ENCODE measurements at places on chromosomes 4 and X.

- no peak for DNase-seq
Observed at GRCh38 chr4:25727711-25728493, 72.3 kb downstream of the SLC34A2 start.

DNA sequence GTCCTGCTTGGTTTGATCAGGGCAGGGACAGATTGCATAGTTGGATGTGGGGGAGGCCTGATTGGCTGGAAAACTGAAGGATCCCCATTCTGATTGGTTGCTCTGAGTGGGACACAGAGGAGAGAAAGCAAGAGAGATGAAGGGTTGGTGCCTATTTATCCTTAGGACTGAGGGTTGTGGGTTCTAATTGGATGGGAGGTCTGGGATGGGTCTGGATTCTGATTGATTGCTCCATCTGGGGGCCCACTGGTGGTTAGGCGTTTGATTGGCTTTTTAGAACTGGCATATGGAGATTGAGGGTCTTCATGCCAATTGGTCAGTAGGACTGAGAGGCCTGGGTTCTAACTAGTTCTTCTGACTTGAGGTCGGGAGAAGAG, 644 bp upstream of the EBP start:
- DNase-seq: peak; percentile 70

DNA sequence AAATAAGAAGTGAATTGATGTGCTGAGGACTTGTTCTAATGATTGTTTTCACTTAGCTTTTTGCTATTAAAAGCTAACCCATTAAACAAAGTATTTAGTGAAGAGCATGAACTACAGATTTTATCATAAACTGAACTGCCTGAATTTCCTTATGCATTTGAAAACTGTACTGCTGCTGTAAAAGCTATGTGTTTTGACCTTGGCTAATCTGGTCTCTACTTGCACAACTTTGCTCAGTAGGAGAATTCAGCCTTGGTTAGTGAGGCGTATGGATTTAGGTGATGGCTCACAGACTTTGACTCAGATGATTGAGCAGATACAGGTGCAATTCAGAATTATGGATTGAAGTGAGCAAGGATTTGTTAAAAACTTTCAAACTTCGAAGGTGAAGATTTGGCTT, 38.7 kb upstream of the FAT1 start:
- DNase-seq: no peak

GRCh38 chr4:83297548-83298260, 13.1 kb upstream of the COQ2 start:
- DNase-seq: no peak

- no peak for DNase-seq
Observed at GRCh38 chr4:40204507-40205258, 7.9 kb downstream of the RHOH start.

GRCh38 chr4:88897180-88897579, 159.8 kb downstream of the FAM13A start:
- DNase-seq: no peak

- no peak for DNase-seq
Observed at GRCh38 chrX:13511241-13511943, 58.0 kb upstream of the EGFL6 start.

- no peak for DNase-seq
Observed at GRCh38 chr4:105230287-105230686, 83.6 kb downstream of the TET2 start.

- DNase-seq: no peak
Observed at GRCh38 chr4:111031596-111031995, 408.7 kb upstream of the PITX2 start.

GRCh38 chr4:165288226-165288625, 39.2 kb upstream of the MSMO1 start:
- no peak for DNase-seq

DNA sequence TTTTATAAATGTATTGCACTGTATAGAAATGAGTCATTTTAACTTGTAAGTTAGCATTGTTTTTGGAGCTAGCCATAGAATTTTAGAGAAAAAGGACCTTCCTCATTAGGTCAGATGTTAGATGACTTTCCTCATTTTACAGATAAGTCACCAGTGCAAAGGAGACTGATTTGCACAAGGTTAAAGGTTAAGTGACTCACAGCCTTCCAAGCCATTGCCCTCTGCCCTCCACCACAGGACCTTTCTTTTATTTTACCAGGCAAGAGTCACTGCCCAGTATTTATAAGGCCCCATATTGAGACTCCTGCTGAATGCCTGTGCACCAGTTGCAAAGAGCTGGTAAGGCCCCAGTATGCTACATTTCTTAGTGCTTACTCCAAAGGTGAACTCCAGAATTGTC, 4.2 kb upstream of the ABCG2 start:
- no peak for DNase-seq

GRCh38 chr4:9947168-9948062, 73.9 kb downstream of the SLC2A9 start:
- DNase-seq: no peak

DNA sequence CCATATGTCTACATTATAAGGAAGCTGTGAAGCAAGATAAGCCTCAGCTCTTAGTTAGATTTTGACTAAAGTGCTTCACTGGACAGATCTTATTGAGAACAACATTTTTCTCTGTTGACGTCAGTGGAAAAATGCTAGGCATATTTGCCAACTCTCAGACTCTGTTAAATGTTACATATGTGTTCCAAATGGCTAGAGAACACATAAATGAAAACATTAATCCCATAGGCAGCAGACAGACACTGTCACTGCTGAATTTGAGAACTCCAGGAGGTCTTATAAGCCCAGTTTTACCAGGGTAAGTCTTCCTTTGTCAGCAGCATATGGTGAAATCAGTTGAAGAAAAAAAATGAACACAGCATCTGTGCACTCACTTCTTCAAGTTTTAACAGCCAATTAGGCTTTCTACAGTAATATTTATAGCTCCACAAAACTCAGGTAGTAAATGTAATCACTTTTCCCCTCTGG, 186.9 kb downstream of the CAMK2D start:
- peak; percentile 21 for DNase-seq

GRCh38 chr4:76896614-76897535, 1.1 kb downstream of the SOWAHB start:
- no peak for DNase-seq

DNA sequence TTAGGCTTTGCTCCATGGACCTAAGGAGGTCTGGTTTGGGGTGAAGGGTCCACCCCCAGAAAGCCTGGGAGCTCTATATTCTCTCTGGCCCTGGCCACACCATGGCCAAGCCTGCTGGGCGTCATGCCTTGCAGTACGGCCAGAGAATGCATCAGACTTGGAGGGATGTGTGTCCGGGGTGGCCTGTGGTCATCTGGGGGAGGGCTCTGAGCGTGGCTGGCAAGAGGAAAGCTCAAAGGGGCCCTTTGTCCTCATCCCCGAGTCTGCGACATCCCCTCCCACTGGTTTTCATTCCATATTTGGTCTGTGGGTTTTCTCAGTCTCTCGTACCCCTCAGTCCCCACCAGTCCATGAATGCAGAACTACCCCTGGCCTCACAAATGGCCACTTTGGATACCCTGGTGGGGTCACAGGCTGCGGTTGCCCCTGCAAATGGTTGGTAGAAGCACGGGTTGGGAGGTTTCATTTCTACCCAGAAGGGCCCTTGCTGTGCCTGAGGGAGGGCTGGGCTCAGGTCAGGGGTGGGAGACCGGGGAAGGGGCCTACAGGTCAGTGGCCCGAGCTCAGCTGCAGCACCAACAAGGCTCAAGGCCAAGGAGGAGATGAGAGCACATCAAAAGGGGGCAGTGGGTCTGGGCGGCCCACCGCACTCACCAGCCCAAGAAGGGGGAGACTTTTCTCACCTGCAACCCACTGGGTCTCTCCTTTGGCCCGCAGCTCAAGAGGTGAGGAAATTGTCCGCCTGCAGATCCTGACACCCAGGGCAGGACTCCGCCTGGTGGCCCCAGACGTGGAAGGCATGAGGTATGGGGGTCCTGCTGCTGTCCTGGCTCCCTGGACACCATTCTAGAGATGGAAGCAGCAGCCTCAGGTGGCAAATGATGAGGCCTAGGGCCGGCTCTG, 30.2 kb downstream of the ZNF185 start:
- no peak for DNase-seq

DNA sequence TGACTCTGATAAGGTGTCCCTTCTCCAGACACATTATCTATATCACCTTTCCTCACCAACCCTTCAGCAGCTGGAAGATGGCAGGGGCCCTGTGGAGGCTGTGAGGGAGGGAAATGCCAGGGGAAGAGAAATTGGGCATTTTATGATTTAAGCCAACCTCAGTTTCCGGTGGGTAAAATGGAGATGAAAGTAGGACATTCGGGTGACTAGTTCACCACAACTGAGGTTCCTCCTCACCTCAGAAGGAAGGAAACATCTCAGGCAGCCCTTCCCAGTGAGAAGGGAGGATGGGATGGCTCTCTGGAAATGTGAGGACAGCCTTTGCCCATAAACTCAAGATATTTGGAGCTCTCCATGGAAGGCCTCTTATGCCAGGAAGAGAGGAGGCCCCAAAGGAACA, 251.5 kb downstream of the MID1IP1 start:
- DNase-seq: no peak

- no peak for DNase-seq
Observed at GRCh38 chr4:114005569-114006442, 26.4 kb upstream of the ARSJ start.

- DNase-seq: peak; percentile 67
Observed at GRCh38 chrX:20066968-20067708, 49.6 kb downstream of the MAP7D2 start.

- peak; percentile 78 for DNase-seq
Observed at GRCh38 chr4:120084327-120084726, 17.7 kb upstream of the MAD2L1 start.

- no peak for DNase-seq
Observed at GRCh38 chr4:128279624-128280225, 7.9 kb downstream of the PGRMC2 start.

GRCh38 chrX:36963852-36964251, 44.3 kb upstream of the FAM47C start:
- no peak for DNase-seq

GRCh38 chr4:147050356-147050765, 104.7 kb upstream of the TTC29 start:
- no peak for DNase-seq

- no peak for DNase-seq
Observed at GRCh38 chrX:119036107-119037029, 36.4 kb upstream of the CT47C1 start.

DNA sequence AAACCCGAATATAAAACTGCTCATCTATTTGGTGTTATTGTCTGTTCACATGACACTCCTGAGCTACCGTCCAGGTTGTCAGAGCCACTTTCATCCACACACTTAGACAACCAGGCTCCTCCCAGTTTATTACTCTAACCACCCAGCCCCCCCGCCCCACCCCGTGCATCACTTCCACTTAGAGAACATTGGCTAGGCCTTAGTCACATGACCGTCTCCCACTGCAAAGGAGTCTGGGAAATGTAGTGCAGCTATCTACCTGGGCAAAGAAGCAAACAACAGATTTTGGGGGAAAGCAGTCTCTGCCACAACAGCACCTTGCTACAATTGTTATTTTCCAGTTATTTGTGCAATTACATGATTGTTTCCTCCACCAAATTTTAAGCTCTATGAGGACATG, 57.6 kb upstream of the RBPJ start:
- no peak for DNase-seq

DNA sequence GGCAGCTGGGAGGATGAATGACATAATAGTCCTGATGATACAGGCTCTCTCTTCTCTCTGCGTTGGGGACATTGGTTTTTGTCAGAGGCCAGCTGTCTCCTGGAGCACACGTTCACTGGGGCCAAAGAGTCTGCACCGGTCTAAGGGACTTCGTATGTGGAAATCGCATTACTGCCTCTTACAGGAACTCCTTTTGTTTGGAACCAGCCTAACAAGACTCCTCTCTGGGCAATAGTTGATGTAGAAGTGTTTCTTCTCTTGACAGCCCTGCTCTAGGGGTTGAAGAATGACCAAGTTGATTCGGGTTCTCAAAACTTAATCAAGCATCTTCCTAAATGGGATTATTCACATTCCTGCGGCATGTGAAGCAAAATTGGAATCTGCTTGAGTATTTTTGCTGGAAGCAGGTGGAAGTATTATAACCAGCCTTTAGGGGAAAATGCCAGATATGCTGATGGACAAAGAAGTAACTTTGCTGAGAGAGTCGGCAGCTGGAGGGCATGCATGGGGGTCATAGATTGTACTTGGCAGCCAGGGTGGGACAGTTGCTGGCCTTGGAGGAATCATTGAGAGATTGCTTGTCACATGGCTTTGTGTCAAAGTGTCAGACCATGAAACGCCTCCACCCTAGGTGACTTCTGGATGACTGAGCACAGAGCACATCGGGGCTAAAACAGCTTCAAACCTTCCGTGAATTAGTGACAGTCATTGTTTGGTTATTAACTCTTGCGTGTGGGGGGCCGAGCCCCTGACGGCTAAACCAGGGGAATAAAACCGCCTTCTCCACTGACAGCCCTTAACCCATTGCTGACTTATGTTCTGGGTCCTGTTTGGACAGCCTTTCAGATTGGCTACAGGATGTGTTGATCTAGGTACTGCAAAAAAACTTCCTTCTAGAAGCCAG, 34.4 kb upstream of the SLC34A2 start:
- peak; percentile 42 for DNase-seq

GRCh38 chr4:12852338-12853307, 631.5 kb downstream of the RAB28 start:
- DNase-seq: peak; percentile 73

DNA sequence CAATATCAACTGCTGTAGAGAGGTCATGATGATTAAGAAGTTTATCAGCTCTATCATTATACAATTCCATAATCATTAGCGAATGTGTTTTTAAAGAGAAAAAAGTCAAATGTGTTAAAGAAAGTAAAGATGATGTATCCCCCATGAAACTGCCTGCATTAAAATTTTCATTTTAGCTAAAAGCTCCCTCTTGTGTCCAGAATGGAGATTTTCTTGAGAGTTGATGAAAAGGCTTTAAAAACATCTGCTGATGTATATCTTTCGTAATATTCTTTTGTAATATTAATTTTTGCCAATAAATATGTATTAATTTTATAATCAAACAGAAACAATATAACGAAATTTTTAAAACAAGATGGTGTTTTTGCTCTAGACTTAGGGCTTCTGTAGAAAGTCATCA, 52.1 kb upstream of the LHFPL1 start:
- peak; percentile 56 for DNase-seq

GRCh38 chr4:38610966-38611431, 53.0 kb upstream of the KLF3 start:
- DNase-seq: no peak

- DNase-seq: peak; percentile 19
Observed at GRCh38 chrX:150767475-150768131, 74.4 kb downstream of the MTMR1 start.

- DNase-seq: no peak
Observed at GRCh38 chr4:116639070-116639577, 446.3 kb downstream of the TRAM1L1 start.

DNA sequence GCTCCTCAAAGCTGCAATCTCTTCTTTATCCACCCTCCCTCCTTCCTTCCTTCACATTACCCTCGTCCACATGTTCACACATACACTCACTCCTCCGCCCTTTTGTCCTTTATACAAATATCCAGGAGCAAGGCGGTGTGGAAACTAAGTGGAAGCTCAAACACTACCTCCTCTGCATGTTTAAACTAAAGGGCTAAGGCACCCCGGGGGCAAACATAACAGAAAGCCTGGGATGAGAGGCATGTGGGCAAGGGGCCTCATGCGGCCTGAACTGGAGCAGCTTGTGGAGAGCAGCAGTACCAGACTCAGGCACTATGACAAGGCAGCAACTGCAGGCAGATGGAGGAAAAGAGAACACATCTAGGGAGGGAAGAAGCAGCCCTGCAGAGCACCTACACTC, 9.5 kb downstream of the MAB21L2 start:
- peak; percentile 4 for DNase-seq
